Putamen (tissue), 1 donor: ENCODE measurements at places on chromosomes 6 and 20.

DNA sequence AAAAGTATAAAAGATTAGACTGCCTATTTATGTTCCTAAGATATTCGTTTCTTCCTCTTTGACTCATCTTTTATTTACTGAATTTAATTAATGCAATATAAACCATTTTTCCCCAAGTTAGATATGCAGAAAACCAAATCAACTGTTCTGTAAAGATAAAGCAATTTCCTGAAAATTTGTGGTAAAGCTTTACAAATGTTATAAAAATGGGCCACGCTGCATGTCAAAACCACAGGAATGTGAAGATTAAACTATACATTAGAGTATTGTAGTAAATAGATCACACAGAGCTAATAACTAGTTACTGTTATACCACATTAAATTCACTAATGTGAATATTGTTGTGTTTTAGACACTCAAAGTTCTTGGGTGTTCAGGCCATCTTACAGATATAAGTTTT is 83.4 kb downstream of the OPN5 start:
- DNase-seq: no peak

- no peak for DNase-seq
These were observed 116.9 kb downstream of the TTLL2 start for GRCh38 chr6:167441715-167442206.

GRCh38 chr20:61024390-61024789 is 227.7 kb upstream of the CDH4 start:
- DNase-seq: no peak

GRCh38 chr6:17200395-17200794 is 80.8 kb upstream of the RBM24 start:
- no peak for DNase-seq

- DNase-seq: no peak
These were observed 3.2 kb upstream of the MCCD1 start for GRCh38 chr6:31525553-31525931.

GRCh38 chr6:142030115-142030619 is 102.6 kb upstream of the GJE1 start:
- DNase-seq: no peak

DNA sequence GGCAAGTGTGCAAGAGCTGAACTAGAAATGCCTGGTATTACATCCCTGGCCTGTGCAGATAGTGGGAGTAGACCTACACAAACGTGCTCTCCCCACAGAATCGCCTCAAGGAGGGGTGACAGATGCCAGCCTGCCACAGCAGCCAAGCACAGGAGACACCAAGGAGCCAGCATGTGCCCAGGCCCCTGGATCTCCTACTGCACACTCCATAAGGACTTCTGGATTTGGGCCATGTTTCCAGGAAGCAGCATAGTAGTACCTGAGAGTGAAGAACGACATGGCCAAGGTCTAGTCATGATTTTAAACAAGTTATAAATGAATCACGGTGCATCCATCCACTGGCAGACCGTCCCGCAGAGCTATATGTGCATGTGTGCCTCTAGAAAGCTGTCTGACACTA is 232.2 kb downstream of the SYNDIG1 start:
- no peak for DNase-seq

DNA sequence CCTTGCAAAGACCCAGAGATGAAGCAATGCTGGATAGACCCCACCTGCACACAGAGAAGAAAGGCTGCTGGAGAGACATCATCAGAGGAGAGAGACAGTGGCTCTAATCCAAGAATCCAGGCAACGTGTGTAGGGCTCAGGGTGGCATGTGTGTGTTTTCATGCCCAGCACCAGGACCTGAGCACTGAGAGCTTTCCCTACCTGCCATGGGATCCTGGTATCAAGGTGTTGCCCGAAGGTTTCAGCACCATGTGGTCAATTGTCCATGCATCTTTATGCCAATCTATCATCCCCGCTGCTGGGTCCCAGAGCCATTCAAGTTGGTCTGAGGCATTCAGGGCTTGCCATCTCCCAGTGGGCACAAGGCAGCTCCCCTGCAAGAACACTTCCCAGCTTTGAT is 7.5 kb upstream of the CD93 start:
- no peak for DNase-seq

DNA sequence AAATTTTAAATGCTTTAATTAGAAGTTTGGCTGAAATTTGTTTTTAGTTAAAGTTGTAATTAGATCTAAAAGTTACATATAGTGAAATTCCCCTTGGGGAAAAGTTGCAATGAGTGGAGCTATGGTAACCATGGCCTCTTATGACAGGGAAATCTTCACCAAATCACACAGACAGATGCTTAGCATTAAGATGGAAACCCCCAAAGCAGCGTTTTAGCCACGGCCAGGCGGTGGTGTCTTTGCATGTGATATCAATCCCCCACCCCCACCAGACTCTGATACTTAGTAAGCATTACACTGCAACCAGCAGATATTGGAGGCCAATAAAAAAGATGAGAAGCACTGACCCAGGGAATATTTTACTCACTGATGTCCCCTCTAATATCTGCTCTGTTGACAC is 75.7 kb downstream of the REPS1 start:
- DNase-seq: no peak

DNA sequence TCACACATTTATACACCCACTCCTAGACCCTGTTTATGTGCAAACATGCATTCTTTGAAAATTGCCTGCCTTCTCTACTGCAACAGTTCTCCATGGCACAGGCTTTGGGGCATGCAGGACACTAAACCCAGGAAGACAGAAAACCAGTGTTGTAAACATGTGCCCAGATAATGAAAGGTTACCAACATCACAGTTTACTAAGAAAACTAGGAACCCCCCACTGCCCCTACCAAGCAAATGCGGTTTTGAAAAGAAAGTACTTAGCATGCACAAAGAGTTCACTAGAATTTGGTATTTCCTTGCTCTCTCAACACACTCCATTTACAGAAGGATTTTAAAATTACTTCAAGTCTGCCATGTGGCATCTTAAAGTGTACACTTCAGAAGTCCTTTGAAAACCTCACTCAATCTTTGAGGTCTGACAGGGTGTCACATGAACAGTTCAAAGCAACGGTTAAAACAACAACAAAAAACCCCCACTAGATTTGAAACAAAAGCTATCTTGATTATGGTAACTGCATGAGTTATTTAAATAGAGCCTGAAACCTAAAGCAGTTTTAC is 245.0 kb downstream of the GMPR start:
- DNase-seq: no peak

DNA sequence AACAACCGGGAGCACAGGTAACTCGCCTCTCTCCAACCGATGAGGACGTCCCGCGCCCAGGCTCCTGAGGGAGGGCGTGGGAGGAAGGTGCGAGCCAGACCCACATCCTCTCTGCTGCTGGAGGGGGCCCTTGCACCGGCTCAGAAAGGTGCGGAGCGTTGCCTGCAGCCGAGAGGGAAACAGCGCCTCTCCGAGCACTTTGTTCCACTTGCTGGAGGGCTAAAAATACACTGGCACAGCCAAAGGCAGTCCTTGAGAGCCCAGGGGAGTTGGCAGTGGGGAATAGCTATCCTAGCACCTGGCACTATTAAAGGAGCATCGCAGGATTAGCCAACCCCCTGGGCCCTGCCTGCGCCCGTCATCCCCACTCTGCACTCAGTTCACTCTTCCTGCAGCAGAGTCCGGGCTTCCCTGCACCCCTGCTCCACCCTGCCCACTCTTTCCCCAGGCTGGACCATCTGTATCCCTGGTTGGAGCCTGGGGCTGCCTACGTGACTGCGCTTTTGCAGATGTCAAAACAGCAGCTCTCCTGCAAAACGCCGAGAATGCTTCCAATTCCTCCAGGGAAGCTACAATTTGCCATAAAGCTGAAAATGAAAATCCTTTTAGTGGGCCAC is 108.9 kb downstream of the SNX5 start:
- no peak for DNase-seq

DNA sequence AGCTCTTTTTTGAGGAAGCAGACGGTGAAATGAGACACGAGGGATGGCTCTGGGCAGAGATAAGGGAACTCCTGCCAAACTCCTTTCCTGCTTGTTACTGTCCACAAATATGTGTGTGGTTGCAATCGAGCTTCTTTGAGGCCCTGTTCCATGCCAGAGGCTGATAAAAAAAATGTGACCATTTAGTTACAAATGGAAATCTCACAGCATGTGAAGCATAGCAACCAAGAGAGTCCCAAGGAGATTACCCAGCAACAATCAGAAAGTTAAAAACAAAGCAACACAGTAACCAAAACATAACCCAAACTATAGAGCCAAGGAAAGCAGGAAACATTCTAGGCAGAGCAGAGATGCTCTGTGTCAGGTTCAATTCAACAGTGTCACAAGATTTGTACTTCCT is 35.4 kb upstream of the HMGN3 start:
- no peak for DNase-seq

DNA sequence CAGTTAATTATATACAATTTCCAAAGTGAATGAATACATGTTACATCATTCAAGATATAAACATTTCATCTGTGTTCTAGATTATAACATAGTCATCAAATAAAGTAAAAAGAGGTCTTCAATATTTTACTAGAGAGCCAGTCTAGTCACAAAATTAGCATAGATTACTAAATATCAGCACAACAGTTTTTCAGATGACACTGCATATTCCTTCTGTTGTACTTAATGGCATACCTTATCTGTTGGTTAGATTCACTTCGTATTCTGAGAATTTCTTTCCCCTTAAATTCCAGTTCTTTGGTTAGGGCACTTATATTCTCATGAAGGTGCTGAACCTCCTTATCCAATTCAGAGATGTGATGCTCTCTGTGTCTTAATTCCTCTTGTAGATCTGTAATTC is 39.8 kb upstream of the MCM9 start:
- DNase-seq: no peak

GRCh38 chr6:111565326-111566221 is 40.1 kb downstream of the TRAF3IP2 start:
- no peak for DNase-seq

- no peak for DNase-seq
These were observed 253.8 kb upstream of the PRDM1 start for GRCh38 chr6:105832313-105832761.

GRCh38 chr6:132768051-132768517 is 10.4 kb upstream of the VNN2 start:
- DNase-seq: no peak

GRCh38 chr20:44354979-44355497 is 461 bp upstream of the HNF4A start:
- DNase-seq: no peak

DNA sequence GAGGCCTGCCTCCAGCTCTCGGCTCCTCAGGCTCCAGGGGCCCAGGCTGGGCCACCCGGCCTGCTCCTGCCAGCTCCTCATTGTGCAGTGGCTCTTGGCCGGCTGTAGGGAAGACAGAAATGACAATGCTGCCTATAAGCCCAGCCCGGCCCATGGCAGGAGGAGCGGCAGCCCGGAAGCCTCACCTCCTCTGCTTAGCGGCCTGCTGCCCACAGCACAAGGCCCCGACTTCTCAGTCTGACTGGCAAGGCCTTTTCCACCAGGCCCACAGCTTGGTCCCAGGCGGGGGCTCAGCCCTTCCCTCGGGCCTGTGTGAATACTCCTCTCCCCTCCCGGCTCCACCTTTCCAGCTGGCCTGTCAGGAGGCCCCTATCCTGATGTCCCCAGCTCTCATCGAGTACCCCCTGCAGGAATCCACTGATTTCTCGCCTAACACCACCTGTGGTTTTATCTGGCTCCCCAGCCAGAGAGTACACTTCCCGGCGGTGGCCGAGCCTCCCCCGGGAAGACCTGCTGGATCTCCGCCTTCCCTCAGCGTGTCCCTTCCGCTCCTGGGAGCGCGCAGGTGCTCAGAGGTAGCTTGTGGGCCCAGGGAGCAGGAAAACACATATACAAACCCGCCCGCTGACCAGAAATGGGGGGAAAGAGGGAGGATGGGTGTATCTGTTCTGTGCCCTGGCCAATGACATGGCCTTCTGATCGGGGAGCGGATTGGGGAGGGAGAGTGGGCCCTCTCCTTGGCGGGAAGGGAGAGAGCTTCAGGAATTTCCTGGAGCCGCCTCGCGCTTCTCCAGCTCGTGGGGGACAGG is 963 bp downstream of the DDRGK1 start:
- no peak for DNase-seq

- no peak for DNase-seq
These were observed 129.3 kb upstream of the STMND1 start for GRCh38 chr6:16972535-16972934.

- DNase-seq: no peak
These were observed 35.1 kb upstream of the FAM210B start for GRCh38 chr20:56323656-56324055.

GRCh38 chr20:31596831-31597480 is 8.1 kb upstream of the ID1 start:
- no peak for DNase-seq

GRCh38 chr6:16362296-16362695 is 123.9 kb downstream of the GMPR start:
- DNase-seq: no peak

- peak; percentile 47 for DNase-seq
These were observed 4.6 kb downstream of the OR2H2 start for GRCh38 chr6:29589423-29590048.

DNA sequence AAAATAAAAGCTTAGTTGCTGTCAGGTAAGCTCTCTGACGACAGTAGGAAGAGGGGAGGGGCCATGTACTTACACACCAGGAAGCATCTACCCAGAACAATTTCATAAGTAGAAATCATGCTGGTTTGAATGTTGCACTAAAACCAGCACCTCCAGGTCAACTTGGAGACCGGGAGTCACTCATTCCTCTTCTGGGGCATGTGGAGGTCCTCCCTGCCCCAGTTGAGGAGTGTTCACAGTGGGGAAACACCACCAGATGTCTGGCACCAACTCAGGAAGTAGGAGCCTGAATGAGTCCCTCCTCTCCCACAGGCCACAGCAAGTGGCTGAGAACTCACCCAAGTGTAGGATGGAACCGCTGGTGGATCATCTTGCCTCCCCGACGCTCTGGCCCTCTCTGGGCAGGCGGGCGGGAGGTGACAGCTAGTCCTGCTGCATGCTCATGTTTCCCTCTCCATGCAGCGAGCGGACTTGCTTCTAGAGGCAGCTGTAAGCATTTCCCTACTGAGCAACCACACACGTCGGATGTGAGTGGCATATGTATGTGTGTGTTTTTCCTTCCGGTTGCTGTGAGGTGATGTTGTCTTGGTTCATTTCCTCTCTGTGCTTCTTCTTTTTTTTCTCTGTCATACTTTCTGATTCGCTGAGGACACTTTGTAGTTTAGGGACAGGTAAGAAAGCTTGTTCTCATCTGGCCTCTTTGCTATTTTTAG is 149.5 kb upstream of the NEDD9 start:
- DNase-seq: no peak

- DNase-seq: peak; percentile 83
These were observed 131.1 kb downstream of the OLIG3 start for GRCh38 chr6:137362878-137363804.

- DNase-seq: no peak
These were observed 45.9 kb upstream of the TAB2 start for GRCh38 chr6:149271348-149272340.

DNA sequence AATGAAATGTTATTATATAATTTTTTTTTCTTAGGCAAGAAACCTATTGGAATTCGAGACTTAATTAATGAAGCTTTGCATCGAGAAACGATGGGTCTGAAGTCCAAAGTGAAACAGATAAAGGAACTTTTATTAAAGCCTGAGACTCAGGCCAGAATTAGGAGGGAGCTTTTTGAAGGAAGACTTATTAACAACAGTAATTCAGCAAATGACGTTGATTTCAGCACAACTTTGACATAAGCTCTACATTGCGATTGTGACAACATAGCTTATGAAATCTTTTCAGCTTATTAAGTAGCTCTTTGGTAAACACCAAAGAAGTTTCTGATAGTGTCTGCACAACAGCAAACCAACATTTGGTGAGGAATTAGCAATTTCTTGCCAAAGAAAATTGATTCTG is 147.1 kb downstream of the AKAP7 start:
- DNase-seq: no peak
